Fibroblast of skin of left quadriceps (primary cell): ENCODE measurements at places on chromosomes 16 and 17.
A peak's percentile ranks its signal among the peaks of the same experiment; 100 is the strongest.

- no peak for DNase-seq
These were observed 1343.0 kb downstream of the TP53TG3F start for GRCh38 chr16:34802396-34802795.

DNA sequence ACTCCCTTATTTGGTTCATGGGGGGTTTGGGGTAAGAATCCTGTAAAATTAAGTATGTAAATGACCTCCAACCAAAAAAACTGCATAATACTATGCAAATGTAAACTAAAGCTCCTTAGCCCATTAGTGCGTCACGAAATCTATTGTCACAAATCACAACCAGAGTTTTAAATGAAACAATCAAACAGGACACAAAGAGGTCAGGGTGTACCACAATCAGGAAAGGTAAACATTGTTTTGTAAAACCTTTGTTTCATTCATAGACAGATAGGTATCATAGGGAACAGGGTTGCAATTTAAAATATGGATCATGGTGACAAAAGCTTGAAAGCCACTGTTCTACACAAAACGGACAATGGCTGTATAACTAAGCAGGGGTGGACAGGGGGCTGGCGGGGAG, 61.0 kb downstream of the ARHGAP17 start:
- DNase-seq: no peak

DNA sequence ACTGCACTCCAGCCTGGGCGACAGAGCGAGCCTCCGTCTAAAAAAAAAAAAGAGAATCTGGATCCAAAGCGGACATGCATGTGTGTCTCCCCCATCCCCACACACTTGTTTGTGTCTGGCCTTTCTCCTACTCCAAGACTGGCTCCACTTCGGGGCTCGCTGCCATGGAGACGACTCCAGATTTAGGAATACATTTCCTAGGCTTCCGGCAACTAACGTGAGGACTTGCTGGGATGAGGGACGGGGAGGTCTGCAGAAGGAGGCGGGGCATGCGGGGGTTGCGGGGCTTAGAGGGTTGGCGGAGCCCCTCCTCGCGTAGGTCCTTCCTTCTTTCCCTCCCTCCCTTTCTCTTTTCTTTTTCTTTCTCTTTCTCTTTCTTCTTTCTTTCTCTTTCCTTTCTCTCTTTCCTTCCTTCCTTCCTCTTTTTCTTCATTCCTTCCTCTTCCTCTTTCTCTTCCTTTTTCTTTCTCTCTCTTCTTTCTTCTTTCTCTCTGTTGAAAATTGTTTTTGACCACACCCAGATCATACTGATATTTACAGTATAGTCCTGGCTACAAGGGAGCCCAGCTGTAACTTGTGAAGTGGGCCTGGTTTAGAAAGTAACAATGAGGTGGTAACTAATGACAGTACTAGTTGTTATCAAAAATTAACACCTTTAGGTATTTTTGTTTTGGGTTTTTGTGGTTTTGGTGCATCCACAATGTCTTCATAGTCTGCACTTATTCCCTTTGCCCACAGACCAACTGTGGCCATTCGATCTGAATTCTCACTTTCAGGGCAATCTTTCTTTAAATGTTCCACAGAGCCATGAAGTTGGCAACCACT, 25.2 kb downstream of the MIS12 start:
- no peak for DNase-seq

DNA sequence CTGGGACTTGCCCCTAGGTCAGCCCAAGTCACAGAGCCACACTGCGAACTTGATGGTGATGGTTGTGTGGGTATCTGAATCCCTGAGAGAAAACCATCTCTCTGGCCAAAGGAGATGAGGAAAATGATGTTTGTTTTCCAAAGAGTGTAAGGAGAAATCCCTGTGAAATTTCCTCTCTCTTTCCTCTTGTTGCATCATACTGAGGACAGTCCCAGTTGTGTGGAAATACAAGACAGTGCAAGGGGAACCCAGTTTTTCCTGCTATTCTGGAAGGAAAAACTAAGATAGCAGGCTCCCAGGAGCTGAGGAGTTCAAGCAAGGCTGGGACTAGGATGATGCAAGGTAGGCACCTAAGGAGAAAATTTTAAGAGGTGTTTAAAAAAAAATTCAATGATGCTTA, 86.8 kb upstream of the TOM1L1 start:
- DNase-seq: no peak

DNA sequence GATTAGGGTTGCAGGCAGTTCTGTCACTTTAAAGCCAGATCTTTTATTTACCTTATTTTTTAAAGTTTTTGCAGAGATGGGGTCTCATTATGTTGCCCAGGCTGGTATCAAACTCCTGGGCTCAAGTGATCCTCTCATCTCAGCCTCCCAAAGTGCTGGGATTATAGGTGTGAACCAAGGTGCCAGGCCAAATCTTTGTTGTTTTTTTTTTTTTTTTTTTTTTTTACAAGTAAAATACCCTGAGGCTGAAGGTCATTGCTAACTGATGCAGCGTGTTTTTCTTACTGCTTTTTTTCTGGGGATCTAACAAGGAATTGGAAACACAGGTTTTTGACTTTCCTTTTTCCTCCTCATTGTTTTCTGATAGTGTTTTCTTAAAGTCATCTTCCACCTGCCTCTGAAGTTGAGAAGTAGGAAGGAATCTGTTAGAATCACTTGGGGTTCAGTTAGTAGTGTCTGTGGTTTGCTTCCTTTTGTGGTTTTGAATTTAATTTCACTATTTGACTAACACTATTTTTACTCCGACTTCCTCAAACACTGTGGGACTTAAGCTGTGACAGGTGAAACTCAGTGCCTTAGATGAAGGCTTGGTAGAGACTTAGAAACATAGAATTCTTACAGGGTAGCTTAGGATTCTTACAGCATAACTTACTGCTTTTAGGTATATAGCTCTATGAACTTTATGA, 22.2 kb downstream of the CLTC start:
- DNase-seq: no peak

DNA sequence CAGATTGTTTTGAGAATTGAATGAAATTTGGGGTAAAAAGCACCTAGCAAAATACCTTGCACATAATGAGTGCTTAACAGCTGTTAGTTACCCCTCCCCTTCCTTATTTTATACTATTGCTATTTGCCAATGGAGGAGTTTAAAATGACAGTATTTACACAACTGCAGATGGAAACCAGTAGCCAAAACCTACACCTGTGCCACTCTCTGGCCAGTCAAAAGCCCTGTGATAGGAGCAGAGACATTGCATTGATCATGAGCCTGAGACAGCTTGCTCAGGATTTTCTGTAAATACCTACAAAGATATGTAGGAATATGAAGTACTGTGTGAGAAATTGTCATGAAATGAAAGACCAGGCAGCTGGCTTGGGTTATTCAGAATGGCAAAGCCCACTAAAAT, 115.3 kb upstream of the HLF start:
- no peak for DNase-seq

GRCh38 chr16:66569131-66569530, 2.9 kb downstream of the CMTM1 start:
- DNase-seq: no peak

- no peak for DNase-seq
These were observed at the start of gene ABHD15 for GRCh38 chr17:29566473-29567303. Gene ABHD15, minus strand, starts transcription at chr17:29567037. Its CDS starts 71 bp downstream, at chr17:29566966.

GRCh38 chr16:1281517-1281916, 25.6 kb downstream of the TPSD1 start:
- no peak for DNase-seq

DNA sequence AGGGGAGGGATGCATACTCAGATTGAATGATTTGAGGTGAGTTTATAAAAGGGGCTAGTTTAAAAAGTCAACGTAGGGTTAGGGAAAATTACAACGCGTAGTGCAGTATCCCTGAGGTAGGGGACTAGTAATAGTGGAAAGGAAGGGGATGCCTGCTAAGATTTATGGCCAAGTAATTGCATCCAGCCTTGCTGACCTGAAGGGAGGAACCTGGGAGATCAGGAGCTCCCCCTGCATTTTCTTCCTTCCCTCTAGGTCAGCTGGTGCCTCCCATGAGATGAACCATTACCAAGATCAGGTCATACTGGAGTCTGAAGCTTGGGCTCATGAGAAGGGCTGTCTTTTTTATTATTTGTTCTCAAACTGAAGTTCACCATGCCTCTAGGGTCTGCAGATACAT, 606.6 kb downstream of the TMEM114 start:
- DNase-seq: no peak

DNA sequence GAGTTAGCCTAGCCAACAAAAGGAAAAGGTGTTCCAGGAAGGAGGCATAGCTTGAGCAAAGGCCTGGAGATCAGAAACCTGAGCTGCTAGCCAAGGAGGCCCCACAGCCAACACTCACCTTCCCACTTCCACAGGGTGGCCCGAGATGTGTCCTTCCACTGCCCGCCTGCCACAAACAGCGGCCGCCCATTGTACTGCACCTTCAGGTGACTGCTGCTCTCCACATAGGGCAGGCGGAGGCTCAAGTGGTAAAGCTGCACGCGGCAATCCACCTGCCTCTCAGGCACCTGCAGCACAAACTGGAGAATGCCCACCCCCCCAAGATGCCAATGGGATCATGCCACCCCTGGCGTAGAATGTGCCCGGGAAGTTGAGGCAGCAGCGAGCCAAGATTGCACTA, 111.5 kb downstream of the RMI2 start:
- DNase-seq: no peak

DNA sequence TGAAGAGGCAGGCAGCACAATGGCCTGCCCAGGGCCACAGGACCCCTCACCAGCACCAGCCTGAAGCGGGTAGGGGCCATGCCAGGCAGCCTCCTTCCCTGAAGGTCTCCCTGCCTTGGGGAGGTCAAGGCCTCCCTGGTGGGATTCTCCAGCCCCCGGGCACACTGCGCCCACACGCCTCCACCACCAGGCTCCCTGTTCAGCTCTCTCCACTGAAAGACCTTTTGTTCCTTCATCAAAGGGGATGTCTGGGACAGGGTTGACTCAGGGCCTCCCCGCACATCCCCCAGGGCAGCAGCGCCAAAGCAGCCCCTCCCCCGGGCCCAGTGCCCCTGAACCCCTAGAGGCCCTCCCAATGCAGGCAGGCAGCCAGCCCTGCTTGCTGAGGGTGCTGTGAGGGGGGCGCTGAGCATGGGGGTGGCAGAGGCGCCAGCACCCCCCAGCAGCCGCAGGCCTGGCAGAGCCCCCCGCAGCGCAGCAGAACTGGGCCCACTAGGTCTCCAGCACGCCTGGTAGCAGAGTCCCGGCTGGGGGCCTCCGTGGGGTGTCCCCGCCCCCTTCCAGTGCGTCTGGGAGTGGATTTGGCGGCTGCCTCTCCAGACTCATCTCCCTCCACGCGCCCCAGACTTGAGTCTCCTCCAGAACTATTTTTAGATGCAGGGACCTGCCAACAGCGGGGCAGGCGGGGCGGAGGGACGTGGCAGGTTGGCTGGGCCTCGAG, 13.1 kb downstream of the BCAR1 start:
- DNase-seq: peak; percentile 70

DNA sequence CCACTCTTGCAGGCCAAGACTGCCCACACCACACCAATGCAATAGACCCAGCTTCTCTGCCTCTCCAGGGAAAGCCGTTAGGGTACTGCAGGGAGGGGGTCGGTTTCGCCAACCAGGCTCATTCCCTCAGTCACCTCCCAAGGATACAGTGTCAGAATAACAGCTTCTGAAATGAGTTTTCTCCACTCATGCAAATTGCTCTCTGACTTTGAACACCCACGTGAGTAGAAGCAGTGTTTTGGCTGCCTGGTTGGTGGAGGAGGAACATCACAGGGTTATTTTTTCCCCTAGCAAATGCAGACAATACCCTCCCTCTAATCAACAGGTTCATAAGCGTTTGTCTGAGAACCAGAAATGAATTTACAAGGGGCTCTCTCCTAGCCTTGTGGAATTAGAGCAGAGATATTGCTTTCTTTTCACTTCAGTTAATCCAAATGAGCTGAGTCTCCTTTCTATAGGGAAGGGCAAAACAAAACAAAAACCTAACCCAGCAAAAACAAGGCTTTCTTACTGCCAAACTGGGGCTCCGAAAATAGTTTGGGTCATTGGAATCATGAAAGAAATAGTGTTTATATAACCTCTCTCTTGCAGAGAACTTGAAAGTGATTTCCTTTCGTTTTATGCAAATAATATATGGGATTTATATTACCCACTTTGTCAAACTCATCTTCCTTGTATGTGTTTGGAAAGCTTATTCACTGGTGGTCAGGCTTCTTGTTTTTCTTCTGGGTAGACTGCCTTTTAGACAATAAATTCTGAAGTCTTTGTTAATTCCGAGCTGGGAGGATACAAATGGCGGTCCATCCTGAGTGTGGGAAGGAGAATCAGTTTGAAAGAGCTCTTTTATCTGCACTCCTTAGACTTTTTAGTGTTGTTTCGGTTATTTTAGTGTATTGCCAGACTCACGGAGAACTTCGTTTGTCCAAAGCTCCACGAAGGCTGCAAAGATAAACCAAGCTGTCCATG, 229.9 kb downstream of the MSI2 start:
- DNase-seq: no peak

DNA sequence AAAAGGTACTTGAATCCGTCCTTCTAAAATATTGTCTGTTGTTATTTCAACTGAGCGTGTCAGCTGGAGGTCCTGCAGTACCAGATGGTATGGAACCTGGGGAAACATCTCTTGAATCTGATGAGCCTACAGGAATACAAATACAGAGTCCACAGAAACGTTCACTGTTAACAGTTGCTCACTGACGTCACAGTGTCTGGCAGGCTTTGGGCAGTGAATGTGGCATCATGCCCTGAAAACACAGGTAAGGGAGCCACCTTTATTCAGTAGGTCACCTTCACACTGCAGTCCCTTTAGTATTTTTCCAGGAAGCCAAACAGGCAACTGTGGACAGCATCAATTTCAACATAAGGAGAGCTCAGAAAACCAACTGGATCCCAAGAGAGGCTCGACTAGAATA, 56.1 kb downstream of the AMFR start:
- no peak for DNase-seq

DNA sequence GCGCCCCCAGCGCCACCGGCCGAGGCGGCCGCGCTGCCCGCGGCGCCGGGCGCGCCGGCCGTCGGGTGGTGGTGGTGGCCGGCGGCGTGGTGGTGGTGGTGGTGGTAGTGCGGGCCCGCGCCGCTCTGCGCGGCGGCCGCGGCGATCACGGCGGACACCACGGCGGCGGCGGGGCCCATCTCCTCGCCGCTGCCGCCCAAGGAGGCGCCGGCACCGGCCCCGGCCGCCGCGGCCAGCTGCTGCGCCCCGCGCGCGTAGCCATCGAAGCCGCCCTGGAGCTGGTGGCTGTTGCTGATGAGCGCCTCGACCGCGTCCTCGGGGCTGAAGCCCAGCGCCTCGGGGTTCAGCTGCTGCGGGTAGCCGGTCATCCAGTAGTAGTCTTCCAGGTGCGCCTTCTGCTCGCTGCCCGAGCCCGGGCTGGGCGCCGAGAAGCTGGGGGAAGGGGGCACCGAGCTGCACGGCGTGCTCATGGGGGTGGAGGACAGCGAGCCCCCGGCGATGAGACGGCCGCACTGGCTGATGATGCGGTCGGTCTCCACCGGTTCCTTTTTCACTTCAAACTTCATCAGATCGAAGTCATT, 1.2 kb downstream of the MAF start:
- DNase-seq: no peak

GRCh38 chr17:61904094-61904710, 23.6 kb downstream of the INTS2 start:
- no peak for DNase-seq

DNA sequence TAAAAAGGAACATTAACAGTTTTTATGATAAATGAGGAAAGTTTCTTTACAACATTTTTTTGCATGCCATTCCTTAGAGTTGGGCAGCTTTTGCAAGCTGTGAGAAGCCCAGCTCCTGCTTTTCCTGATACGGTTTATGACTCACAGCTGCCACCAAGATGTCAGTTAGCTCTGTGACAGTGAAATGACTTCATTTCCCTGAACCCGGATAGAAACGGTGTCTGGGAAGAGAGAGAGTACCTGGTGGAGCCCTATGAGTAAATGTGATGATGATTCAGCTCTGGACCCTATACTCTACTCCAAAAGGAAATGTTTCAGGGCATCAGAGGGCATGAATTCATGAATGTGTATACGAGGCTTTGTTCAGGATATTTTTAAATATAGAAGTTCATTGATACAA, 366.3 kb upstream of the HSBP1 start:
- no peak for DNase-seq

- DNase-seq: no peak
These were observed 17.3 kb downstream of the C17orf100 start for GRCh38 chr17:6668727-6669425.
